ENCODE measurements at places on chromosomes 4 and X.

DNA sequence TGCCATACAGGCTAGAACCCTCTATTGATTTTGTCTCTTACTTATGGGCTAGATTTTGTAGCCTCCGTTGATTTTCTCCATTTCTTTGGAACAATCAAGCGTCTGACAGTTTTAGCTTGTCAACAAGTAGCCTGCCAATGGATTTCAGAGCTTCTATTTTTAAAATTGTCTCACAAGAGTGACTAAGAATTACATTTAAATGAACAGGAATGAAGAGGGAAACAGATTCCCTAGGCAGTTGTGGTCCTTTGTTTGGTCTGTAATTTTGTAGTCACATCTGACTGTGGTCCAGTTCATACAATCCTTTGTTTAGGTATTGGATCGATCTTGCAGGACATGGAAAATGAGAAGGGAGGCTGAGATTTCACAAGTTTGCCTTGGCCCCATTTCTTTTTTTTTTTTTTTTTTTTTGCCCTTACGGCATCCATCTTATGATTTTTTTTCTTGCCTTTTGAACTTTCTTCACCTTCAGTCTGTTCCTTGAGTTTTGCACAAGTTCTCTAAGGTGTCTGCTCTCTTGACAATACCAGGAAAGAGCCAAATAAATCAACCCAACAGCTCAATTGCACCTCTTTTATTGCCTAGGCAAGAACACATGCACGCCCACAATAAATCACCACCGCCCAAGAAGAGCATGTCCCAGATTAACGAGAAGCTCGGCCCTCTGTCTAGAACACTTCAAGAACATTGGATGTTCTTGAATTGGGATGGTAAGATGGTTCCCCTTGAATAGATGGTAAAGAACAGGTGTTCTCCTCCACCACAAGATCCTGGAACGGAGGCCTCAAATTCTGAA is 86.5 kb upstream of the EGFL6 start:
- no peak for DNase-seq

DNA sequence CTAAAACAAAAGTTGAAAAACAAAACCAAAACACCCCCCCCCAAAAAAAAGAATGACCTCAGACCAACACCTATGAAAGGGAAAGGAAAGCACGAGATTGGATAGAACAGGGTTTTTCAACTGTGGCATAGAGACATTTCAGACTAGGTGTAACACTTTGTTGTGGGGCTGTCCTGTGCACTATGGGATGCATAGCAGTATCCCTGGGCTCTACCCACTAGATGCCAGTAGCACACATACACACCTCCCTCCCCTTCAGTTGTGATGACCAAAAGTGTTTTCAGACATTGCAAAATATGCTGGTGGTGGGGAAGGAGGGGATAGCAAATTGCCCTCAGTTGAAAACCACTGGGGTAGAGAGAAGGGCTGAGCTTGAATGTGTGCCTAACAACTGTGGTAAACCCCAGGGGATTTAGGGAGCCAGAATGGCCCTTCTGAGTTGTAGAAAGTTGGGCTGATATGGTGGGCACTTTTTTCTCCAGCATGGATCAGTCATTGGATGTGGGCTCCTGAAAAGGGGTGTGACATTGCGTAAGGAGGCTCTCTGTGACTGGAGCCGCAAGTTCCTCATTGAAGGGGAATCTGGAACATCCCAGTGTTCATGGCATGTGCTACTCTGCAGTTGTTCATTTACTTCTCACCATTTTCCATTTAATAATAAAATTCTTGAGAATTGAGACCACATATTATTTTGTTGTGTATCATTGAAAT is 8.8 kb upstream of the GEMIN8 start:
- no peak for DNase-seq

DNA sequence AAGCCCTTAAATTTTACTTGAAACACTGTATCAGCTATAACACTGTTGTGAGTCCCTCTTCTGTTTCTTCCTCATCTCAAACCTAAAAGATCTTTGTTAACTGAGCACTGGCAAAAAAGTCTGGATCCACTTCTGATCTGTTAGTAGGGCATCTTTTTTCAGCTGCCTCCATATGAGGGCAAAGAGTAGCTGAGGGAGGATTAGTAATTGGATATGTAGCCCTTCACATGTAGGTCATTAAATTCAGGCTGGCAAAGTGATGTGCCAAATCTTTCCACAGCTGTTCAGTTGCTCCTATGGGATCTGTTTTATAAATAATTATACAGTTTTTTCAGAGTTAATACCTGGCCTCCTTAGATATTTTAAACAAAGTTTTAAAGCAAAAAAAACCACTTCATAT is 1.1 kb upstream of the TRMT10A start:
- no peak for DNase-seq

- no peak for DNase-seq
Observed at GRCh38 chr4:186946136-186946535, 222.5 kb upstream of the FAT1 start.

DNA sequence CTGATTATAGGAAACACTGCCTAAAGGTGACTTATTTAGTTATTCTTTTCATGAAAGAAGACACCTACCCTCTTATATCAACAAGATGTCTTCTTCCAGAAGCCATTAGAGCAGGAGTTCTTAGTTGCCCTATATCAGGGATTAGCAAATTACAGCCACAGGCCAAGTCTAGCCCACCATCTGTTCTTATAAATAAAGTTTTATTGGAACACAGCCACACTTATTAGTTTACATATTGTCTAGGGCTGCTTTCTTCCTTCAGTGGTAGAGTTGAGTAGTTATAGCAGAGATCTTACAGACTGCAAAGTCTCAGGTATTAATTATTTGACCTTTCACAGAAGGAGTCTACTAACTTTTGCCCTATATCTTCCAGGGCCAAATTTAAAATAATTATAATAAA is 157.2 kb upstream of the NOCT start:
- no peak for DNase-seq

- DNase-seq, result no peak
Observed at GRCh38 chr4:145285928-145286327, 105.5 kb upstream of the OTUD4 start.

GRCh38 chr4:14701896-14702295 is 300.4 kb upstream of the CPEB2 start:
- no peak for DNase-seq

All from ascending aorta (tissue), 2 donors.